GM12891 (cell line): ENCODE measurements at places on chromosomes 13 and 19.

- DNase-seq: no peak
Observed at GRCh38 chr13:20546556-20546955, 20.4 kb upstream of the IFT88 start.

DNA sequence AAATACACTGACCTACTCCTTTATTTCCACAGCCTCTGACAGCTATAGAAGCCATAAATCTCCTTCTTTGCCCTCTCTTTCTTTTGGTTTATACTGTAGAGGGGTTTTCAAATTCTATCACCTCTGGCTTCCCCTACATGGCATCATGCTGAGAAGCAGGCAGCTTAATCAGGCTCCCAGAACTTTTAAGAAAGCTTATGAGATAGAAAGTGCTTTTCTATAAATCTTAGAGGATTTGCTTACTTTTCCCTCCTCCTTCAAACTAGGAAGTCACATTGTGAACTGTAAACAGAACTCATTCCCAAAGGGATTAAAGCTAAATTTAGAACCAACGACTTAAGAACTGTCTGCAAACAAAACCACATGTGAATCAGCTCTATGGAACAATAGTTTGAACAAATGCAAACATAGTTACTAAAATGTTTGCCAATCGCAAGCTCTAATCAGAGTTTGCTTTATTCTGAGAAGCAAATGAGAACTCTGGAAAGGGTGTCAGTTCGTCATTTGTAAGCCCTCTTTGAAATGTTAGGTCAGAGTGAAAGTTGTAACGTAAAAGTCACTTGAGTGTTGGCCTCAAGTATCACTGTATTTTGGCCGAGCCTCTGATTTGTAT is 344.1 kb downstream of the RFC3 start:
- no peak for DNase-seq

DNA sequence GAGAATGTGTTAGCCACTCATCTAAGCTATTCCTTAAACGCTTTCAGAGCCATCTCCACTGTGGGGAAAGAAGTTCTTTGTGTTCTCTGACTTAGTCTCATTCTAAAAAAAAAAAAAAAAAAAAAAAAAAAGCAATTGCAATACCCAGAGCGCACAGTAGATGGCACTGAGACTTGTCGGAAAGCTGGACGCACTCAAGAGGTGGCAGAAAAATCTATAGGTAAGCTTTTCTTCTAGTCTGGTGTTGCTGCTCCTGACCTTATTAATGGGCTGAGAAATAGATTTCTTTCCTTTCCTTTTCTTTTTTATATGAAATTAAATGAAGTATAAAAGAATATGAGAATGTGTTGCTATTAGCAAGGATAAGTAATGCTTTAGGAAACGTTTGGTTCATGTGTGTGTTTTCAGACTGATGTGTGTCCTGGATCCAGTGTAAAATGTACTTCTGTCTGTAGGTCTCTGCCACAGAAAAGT is 4.7 kb upstream of the GJB2 start:
- peak; percentile 25 for DNase-seq

- DNase-seq: no peak
Observed at GRCh38 chr19:47446534-47447469, 24.9 kb downstream of the SLC8A2 start.

GRCh38 chr13:53285896-53286430 is 257.4 kb downstream of the OLFM4 start:
- no peak for DNase-seq

GRCh38 chr13:50461189-50461588 is 382.3 kb downstream of the DLEU7 start:
- no peak for DNase-seq

- no peak for DNase-seq
Observed at GRCh38 chr19:50261446-50261970, 58.1 kb downstream of the MYH14 start.

GRCh38 chr19:40322271-40322610 is 26.0 kb downstream of the C19orf47 start:
- DNase-seq: no peak

GRCh38 chr13:90448466-90449037 is 898.9 kb upstream of the MIR17HG start:
- DNase-seq: no peak

DNA sequence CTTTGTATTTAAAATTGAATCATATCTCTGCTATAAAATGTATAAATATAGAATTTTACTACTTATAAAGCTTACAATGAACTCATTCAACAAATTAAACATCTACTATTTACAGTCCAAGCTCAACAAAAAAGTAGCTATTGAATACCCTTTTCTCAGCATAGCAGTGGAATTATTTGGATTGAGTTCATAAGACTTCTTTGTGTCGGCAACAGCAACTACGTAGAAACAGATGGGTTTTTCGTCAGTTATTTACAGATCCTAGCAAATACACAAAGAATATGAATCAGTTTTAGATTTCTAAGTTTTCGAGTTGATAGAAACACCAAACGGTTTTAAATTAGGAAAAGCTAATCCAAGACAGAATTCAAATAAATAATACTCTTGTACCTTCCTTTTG is 10.4 kb upstream of the NEK3 start:
- DNase-seq: no peak

GRCh38 chr13:52950436-52950956 is 78.1 kb upstream of the OLFM4 start:
- DNase-seq: no peak

GRCh38 chr19:19062454-19063182 is 1.2 kb upstream of the SLC25A42 start:
- no peak for DNase-seq

DNA sequence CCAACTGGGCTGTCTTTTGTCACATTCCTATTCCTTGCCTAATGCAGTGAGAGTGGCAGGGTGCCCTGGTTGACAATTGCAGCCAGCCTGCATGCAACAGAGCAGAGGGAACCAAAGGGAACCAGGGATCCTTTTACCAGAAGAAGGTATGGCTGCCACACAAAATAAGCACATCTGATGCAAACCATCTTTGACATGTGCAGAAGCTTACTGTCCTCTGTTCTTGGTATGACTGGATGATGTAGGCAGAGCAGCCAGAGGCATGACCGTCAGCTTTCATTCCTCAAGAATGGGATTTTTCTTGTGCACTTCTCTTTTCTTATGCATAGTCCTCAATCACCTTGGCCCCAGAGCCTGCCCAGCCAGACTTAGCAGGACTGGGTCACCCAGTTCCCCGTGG is 116.1 kb downstream of the UQCRFS1 start:
- no peak for DNase-seq

GRCh38 chr19:11108746-11109145 is 19.5 kb downstream of the LDLR start:
- no peak for DNase-seq

DNA sequence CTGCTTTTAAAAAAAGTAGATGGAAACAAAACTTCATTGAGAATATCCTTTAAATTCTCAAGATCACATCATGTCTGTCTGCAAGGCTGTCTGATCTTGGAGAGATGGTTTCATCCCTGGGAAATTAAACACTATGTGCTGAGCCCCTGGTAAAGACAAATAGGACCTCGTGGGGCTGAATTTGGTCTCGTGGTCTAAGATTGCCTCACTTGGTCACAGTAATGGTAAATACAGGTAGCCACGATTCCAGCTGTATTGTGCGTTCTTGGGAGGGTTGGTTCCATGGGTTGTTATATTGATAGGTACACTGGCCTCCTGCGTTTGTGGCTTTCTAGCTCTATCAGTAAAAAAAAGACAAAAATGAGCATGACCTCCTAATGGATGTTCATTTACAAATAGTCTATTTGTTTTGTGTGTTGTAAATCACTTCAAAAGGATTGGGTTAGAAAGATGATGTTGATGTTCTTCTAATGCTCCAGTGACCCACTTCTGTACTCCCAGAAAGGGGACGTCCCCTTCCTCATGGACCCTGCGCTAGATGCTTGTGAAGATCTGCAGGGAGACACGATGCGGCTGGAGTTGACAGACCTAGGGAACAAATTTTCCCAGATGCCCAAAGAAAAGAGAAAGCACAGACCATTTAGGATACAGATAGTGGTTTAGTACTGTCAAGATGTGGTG is 1.8 kb downstream of the CEBPG start:
- DNase-seq: no peak

DNA sequence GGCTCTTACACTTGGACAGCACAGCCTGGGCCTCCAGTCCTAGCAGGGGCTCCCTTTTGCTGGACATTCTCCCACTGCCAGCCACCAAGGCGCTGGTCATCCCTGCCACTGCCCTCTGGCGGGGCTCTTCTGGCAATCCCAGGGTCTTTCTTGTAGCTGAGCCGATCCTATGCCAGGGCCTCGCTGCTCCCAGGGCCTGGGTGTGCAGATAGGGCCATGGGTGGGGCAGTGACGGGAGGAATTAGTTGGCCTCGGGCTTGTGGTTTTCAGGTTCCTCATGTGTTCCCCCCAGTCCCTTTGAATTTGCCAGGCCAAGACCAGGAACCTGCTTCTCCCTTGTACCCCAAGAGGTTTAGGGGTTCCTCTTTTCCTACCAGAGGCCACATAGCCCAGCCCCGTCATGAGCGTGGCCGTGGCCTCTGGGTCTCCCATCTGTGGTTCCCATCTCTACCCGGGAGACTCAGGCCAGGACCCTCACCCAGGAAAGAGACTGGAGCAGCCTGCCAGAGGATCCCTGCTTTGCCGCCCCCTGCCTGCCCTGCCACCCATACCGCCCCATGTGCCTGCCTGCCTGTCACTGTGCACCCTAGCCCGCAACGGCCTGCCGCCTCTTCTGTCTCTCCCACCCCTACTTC is 26.2 kb downstream of the TMED1 start:
- no peak for DNase-seq

DNA sequence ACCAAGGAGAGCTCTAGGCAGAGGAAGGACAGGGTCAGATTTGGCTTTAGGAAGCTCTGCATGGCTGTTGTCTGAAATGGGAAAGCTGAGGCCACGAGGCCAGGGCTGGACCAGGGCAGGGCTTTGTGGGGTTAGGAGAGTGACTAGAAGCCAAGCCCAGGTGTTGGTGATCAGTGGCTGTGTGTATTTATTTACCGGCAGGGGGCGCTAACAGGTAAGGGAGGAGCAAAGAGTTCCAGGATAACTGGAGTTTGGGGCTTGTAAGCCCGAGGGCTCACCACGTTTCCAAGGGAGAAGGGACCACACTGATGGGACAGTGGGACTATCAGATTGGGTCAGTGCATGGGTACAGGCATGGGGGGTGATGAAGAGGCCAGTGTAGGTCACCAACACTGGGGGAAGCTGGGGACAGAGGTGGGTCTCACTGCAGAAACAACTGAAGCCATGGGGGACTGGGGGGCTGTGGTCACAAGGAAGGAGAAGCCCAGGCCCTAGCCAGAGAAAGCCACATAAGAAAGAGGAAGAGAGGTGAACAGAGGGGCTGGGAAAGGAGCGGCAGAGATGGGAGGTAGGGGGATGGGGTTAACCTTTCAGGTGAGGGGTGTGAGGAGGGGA is 3.9 kb downstream of the TMEM147 start:
- DNase-seq: peak; percentile 70

GRCh38 chr13:35131471-35131870 is 189.4 kb downstream of the NBEA start:
- DNase-seq: no peak

- no peak for DNase-seq
Observed at GRCh38 chr19:3027981-3028304, 1.1 kb downstream of the TLE2 start.

DNA sequence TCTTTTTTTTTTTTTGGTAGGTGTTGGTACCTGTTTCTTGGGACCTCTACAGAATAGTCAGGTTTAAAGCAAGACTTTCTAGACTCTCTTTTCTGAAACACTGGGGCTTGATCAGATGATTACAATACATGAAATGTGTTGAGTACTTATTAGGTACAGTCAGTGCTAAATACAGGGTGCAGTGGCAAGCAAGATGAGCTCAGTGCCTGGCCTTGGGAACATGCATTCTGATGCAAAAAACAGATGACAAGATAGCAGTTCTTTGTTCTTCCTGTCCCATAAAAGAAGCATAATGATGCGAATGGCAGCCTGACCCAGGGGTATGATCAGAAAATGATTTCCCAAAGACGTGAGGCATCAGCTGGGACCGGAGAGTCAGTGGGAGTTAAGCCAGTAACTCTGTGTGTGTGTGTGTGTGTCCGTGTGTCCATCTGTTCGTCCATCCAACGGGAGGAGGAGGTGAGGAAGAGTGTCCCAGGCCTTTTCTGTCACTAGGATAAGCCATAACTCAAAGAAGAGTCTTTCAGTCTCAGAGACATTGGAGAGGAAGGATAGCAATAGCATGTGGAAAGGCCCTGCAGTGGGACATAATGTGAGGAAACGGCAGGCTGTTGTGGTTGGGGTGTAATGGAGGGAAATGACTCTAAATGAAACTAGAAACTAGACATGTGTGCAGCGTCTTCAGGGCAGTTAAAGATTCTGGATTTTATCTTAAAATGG is 32.2 kb downstream of the SLAIN1 start:
- no peak for DNase-seq

DNA sequence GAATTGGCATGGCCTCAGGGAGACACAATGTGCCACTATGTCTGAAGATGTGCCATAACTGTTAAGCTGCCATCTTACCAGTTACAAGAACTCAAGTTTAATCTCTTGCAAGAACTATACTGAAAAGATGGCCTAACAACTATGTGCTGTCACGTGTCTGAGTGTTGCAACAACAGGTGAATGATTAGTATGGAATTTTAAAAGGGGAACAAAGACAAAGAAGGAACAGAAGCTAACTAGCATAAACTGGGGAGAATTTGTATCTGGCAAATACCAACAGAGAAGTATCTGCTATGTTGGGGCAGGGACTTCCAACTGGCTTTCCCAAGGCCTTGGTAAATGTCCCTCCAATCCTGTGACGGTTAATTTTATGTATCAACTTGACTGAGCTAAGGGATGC is 11.5 kb upstream of the ACOD1 start:
- DNase-seq: no peak

DNA sequence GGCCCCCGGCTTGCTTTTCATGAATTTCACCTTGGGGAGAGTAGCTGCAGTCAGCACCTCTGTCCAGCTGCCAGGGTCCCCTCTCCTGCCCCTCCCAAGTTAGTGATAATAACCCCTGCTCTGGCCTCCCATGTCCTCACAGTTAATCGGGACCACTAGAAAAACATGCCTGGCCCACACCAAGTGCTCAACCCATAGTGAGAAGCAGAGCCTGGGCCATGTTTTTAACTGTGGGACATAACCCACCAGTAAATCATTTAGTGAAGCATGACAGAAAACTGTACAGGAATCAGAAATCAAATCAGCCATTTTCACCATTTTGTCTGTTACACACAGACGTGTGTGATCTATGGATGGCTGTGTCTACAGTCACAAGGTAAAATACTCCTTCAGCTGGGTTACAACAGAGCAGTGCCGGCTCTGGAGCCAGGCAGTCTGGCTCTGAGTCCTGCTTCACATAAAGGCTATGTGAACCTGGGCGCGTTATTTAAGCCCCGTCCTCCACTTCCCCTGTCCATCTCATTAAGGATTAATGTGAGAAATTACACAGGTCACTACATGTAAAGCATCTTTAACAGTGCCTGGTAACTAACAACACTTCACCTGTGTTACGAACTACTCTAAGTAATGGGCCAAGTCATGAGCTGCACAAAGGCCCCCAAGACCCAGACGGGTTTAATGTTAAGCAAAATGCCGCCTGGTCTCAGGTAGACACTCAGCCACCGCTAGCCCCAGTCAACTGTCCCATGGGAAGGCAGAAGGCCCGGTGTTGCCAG is 7.6 kb upstream of the ECH1 start:
- no peak for DNase-seq
